ENCODE measurements at places on chromosomes 7 and 10.

GRCh38 chr10:105113666-105114065, 472.6 kb downstream of the SORCS3 start:
- DNase-seq = no peak

DNA sequence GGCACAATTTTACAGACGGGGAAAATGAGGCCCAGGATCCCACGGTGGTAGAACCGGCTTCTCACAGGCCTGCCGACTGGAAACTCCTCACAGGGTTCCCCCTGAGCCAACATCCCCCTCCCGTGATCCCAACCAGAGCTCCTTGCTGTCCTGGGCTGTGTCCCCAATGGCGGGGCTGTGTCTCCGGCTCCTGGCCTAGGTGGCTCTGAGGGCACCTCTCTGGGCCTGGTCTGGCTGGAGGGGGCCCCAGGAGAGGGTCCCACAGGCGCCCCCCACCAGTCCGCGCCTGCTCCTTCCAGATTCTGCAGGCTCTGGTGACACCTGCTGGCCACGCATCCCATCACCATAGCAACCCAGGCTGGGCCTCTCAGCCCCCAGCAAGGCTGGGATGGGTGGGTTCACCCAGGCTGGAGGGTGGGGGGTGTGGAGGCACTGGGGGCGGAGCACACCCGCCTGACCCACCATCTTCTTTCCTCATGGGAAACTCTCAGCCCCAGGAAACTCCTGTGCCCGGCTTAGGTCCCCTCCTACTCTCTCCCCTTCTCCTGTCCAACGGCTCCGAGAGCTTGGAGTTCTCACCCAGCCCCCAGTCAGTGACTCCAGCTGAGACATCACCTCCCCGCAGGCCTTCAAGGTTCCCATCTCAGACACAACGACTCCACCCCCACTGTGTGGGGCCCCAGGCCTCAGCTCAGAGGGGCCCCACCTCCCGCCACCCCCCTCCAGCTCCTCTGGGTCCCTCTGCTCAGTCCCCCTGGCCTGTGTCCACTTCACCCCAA, 27.1 kb upstream of the TNRC18 start:
- no peak for DNase-seq

DNA sequence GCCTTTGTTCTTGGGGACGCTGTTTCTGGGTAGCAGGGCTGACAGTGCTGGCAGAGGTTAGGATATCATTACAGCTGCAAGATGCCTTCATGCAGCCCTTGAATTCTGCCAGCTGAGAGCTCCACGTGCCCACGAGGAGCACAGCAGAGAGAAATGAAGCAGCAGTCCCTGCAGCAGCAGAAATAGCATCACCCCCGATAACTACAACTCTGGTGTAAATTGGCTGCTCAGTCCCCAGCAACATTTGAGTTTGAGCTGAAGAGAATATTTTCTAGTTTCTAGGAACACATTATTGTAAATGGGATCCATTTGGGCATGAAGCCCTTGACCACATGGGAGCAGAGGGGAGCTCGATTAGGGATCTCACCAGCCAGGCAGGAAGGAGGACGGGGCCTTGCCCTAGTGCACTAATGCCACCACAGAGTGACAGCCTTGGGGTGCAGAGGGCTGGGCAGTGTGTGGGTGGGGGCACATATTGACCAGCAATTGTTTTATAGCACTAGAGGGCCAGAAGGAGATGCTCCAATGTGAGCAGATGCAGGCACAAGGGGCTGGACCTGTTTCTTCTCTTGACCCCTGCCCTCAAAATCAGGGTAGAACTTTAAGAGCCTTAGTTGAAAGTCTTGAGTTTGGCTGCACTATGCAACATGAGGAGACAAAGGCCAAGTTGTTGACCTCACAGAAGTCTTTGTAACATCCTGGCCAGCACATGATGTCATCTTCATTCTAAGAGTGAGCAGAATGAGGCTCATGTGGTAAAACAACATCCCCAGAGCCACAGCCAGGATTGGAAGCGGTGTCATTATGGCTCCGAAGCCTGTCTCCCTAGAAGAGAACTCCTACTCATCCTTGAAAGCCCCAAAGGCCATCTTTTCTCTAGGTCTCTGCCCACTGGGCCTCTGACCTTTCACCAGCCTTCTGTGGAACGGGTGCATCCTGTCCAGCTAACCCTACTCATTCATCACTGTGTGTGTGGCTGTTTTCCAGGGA, 52.6 kb downstream of the ADCY1 start:
- no peak for DNase-seq

GRCh38 chr10:123042708-123043408, 34.1 kb downstream of the ACADSB start:
- no peak for DNase-seq

GRCh38 chr7:151453326-151453791, 13.4 kb upstream of the CRYGN start:
- no peak for DNase-seq

- no peak for DNase-seq
Measured at GRCh38 chr10:46239247-46239646, 47.5 kb upstream of the ANTXRL start.

- DNase-seq = no peak
Measured at GRCh38 chr10:52672880-52673279, 99.7 kb downstream of the MBL2 start.

GRCh38 chr7:47088329-47089067, 493.4 kb downstream of the TNS3 start:
- DNase-seq = no peak

- DNase-seq = no peak
Measured at GRCh38 chr7:70640266-70640833, 491.6 kb upstream of the GALNT17 start.

GRCh38 chr7:12865593-12865992, 178.2 kb downstream of the ARL4A start:
- DNase-seq = no peak

DNA sequence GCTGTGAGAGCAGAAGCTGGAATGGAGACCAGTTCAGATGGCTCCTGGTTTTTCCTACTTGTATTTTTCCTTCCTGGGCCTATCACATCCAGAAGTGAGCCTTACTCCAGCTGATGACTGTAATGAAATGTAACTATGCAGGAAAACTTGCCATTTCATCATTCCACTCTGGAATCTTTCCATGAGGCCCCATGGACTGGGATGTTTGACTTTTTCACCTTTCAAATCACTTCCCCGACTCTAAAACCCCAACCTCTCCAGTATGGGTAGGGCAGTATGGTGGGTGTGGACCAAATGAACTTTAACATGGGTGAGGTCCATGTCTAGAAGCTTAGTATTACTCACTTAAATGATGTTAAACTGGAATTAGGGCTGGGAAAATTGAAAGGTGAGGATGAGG, 40.3 kb upstream of the DLD start:
- no peak for DNase-seq

- DNase-seq = no peak
Measured at GRCh38 chr10:51800121-51800520, 100.7 kb upstream of the CSTF2T start.

DNA sequence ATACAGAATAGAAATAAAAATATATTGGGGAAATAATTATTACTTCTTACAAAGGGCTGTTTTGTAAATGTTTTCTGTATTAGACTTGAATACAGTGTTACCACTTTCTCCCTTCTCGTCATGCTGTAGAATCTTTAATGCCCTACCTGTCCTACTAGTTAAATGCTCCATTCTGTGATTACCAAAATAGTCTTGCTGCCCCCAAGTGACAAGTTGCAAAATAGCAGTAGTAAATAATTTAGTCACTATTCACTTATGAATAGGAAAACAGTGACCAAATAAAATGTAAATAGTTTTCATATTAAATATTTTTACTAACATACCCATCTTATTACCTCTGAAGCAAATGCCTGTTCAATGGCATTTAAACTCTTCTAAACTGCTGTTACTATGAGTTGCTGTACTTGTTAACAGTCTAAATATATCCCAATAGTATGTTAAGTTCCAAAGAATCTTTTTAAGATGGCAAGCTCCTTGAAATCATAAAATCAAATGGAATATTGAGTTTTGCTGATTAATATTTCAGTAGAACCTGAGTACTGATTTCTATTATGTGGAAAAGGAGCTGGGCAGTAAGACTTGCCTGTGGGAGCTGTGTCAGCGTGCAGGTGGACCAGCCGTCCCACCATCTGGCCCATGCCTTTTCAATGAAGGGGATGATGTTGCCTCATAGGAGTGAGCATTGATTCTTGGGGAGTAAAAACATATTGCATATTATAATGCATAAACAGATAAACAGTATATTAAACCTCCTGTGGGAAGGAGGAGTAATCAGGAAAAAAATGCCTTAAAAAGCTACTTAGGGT, 18.1 kb upstream of the OIT3 start:
- DNase-seq = no peak

DNA sequence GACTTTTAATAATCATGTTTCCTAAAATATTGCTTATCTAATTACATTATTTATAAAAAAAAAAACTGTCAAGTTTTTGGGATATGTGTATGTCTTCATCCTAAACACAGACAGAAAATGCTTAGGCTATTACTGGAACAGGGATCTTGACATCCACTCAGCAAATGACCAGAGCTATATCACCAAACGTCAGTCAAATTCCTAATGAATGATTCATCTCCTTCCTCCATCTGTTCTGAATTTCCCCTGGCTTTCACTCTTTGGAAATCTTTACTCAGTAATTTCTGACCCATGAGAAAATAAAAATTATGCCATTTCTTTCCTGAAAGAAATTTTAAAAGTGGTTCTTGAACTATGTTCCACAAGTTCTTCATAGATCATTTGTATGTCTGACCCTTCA, 552.4 kb upstream of the KCND2 start:
- no peak for DNase-seq

- no peak for DNase-seq
Measured at GRCh38 chr10:110486680-110487410, 10.9 kb upstream of the DUSP5 start.

GRCh38 chr10:102918817-102919245, 737 bp downstream of the CNNM2 start:
- DNase-seq = no peak

GRCh38 chr10:13634207-13634606, 47.4 kb downstream of the PRPF18 start:
- DNase-seq = no peak

DNA sequence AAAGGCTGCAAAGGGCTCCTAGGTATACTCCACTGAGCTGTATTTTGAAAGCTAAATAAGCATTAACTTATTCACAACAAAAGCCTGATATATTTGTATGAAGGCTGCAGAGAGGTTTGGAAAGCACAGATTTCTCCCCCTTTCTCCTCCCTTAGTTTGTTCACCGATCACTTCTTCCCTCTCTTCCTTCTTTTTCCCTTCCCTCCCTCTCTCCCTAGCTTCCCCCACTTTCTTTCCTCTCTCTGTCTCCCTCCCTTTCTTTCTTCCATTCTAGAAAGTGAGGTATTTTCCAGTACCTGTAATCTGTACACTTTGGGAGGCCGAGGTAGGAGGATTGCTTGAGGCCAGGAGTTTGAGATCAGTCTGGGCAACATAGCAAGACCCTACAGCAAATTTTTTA, 62.1 kb downstream of the HHEX start:
- no peak for DNase-seq

- no peak for DNase-seq
Measured at GRCh38 chr10:77537720-77538373, 99.8 kb downstream of the KCNMA1 start.

DNA sequence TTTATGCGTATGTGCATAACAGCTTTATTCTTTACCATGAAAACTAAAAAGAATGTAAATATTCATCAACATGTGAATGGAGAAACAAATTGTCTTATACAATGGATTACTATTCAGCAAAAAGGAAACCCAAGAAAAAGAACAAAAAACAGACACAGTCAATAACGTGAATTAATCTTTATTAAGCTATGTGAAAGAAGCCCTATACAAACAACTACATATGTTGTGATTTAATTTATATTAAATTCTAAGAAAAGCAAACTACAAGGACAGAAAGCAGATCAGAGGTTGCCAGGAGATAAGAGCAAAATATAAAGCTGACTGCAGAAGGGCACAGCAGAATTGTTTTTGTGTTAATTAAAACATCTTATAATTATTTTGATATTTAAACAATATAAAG, 756.4 kb upstream of the MBL2 start:
- DNase-seq = no peak

DNA sequence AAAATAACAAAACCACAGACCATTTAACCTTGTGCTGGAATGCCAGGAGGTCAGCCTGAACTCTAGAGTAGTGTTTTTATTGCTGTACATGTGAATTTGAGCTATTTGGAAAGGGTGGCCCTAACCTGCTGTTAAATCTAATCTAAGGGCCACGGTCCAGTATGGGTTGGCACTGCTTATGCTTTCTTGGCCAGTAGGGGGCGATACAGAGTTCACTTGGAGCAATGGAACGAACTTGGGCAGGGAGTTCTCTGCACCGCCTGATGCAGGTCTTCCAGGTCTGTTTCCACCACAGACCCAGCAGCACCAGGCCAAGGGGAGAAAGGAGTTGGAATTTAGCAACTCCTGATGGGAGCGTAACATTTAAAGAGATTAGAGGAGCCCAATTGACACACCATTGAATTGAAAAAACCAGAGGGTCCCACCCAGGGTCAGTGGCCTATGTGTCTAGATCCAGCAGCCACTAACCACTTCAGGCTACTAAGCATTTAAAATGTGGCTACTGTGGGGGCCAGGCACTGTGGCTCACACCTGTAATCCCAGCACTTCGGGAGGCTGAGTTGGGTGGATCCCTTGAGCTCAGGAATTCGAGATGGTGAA, 75.7 kb upstream of the EFCAB10 start:
- DNase-seq = peak; percentile 55

GRCh38 chr10:15163253-15163828, 5.2 kb downstream of the NMT2 start:
- no peak for DNase-seq

- no peak for DNase-seq
Measured at GRCh38 chr10:19775296-19775695, 40.9 kb upstream of the PLXDC2 start.

DNA sequence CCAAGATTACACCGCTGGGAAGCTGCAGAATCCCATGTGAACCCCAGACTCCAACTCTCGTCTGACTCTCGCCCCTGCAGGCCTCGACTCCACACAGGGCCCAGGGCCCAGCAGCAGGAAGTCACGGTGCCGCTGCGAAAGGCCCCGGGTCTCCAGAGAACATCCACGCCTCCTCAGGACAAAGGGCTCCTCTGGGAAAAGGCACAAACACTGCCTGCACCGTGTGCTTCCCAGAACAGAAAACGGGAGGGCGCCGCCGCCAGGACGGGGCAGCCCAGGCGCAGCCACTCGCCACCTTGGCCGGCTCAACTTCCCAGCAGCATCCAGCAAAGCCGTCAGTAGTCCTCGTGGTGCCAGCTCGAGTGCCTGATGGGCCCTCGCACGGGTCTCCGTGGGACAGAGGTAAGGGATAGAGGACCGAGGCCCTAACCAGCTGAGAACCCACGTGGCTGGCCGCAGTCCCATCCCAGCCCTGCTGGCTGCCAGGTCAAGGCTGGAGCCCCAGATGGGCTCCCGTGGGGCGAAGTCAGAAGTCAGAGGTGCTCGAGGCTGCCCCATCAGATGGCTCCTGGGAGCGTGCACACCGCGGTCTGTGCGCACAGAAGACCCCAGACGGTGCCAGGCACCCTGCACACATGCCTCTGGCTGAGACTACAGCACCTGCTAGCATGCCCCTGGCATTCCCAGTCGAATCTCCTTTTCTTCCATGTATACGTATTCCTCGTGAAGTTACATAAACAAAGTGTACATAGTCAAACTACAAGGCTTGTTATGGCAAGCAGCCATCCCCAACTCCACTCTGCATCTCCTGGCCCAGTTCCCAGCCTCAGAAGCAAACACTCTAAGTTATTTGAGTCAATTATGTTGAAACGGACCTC, 60.2 kb downstream of the MAD1L1 start:
- DNase-seq = no peak

GRCh38 chr7:15889507-15889906, 203.0 kb upstream of the MEOX2 start:
- no peak for DNase-seq
